Ovary (tissue), 10 donors: ENCODE measurements at places on chromosomes 7 and 10.
A peak's percentile ranks its signal among the peaks of the same experiment; 100 is the strongest.

- H3K36me3 ChIP-seq, result no peaks in the 10 kb centered on the region
- no peak overlapping the region for H3K4me3 ChIP-seq
- no peak for DNase-seq
- no peak overlapping the region for H3K27ac ChIP-seq
- peaks cover 2% of the 10 kb centered on the region for H3K4me1 ChIP-seq
These were observed 281.8 kb downstream of the FGFR2 start for GRCh38 chr10:121316432-121316831.

DNA sequence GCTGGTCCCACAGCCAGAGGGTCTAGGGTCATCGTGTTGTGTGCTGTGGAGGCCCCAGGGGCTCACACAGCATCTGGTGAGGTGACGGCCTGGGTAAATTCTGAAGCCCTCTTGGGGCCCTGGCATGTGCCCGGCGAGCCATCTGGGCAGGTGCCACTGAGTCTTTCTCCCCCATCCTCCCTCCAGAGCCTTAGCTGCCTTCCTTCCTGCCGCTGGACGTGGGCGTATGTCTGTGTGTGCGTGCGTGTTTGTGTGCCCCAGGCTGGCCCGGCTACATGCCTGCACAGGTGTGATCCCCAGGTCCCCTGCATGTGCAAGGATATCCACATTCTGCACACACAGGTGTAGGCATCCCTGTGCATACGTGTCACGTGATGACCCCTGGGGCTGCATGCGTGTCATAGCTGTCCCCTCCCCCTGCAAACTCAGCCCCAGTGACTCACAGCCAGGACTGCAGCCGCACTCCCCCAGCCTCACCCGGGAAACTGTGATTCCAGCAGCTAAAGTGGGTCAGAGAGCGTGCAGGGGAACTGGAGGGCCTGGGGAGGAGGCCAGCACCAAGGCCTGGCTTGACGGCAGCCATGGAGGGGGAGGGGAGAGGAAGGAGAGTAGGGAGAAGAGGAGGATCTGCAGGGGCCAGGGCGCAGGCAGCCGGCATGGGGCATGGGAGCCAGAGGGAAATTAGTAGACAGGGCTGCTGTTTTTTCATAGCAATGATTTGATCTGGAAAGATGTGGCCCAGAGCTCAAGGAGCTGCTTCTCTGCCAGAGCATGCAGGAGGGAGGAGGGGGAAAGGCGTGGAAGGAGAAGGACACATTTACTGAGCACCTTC is 46.4 kb downstream of the ELFN1 start:
- H3K27ac ChIP-seq, result no peak overlapping the region
- DNase-seq, result no peak
- no peaks in the 10 kb centered on the region for H3K27me3 ChIP-seq
- peaks cover 4% of the 10 kb centered on the region for H3K4me1 ChIP-seq
- no peaks in the 10 kb centered on the region for H3K36me3 ChIP-seq

GRCh38 chr7:19069842-19070241 is 47.6 kb downstream of the TWIST1 start:
- no peaks in the 10 kb centered on the region for H3K36me3 ChIP-seq
- no peak overlapping the region for H3K4me3 ChIP-seq
- H3K4me1 ChIP-seq, result no peaks in the 10 kb centered on the region
- no peaks in the 10 kb centered on the region for H3K27me3 ChIP-seq

GRCh38 chr7:114670676-114671075 is 251.2 kb upstream of the MDFIC start:
- no peaks in the 10 kb centered on the region for H3K27me3 ChIP-seq
- no peak for DNase-seq
- H3K36me3 ChIP-seq, result no peaks in the 10 kb centered on the region

GRCh38 chr7:51601461-51601860 is 284.9 kb upstream of the COBL start:
- no peaks in the 10 kb centered on the region for H3K27me3 ChIP-seq
- H3K36me3 ChIP-seq, result no peaks in the 10 kb centered on the region
- no peak overlapping the region for H3K4me3 ChIP-seq
- no peaks in the 10 kb centered on the region for H3K4me1 ChIP-seq
- no peak overlapping the region for H3K27ac ChIP-seq
- DNase-seq, result no peak

GRCh38 chr10:119235356-119235755 is 28.0 kb downstream of the GRK5 start:
- H3K4me1 ChIP-seq, result peaks cover 18% of the 10 kb centered on the region
- no peaks in the 10 kb centered on the region for H3K36me3 ChIP-seq
- H3K27ac ChIP-seq, result no peak overlapping the region
- DNase-seq, result peak; percentile 63
- no peaks in the 10 kb centered on the region for H3K27me3 ChIP-seq

DNA sequence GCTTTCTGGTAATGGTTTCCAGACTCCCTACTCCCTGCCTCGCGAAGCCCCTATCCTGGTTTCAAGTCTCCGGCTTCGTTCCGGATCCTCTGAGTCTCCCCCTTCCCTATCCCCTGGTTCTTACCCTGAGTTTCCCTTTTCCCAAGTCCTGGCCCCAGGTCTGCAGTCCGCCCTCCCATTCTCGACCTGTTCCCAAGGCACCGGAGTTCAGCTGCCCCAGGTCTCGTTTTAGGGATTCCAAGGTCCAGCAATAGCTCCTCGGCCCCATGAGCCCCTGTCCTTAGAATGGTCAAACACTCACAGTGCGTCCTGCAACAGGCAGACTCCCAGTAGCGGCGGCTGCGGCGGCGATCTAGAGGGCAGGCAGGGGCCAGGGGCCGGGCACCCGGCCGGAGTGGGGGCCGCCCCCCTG is 274 bp downstream of the PITX3 start:
- no peak for DNase-seq
- no peaks in the 10 kb centered on the region for H3K27me3 ChIP-seq
- H3K36me3 ChIP-seq, result no peaks in the 10 kb centered on the region
- peaks cover 11% of the 10 kb centered on the region for H3K4me1 ChIP-seq
- H3K4me3 ChIP-seq, result peak overlapping the region; percentile 41

DNA sequence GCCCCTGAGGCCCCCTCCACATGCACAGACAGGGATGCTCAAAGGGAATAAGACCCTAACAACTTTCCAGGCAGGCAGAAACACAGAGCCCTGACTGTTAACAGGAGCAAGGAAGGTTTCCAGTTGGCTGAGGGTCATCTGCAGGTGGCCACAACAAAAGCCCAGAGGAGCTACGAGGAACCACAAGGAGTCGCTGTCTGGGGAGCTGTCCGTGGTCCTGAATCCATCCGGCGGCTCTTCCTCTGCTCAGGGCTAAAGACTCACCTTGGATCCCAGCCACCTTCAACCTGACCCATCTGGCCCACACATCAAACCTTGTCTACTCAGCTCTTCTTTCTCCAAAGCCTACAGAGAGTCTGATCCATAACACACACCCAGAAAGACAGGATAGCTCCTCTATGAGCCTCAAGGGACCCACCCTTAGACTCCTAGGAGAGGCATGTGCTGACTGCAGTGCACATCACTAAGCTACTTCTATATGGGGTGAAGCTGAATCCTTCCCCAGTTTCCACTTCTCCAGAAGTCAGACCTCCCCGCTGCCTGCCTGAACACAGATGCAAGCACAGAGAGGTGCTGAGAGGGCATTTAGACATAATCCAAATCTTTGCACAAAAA is 104.0 kb downstream of the SLIT1 start:
- H3K4me3 ChIP-seq, result no peak overlapping the region
- no peaks in the 10 kb centered on the region for H3K36me3 ChIP-seq
- no peaks in the 10 kb centered on the region for H3K4me1 ChIP-seq
- H3K27ac ChIP-seq, result no peak overlapping the region

GRCh38 chr7:74684473-74684872 is 27.0 kb downstream of the GTF2I start:
- H3K27ac ChIP-seq, result no peak overlapping the region

- no peaks in the 10 kb centered on the region for H3K4me1 ChIP-seq
- H3K4me3 ChIP-seq, result no peak overlapping the region
- DNase-seq, result no peak
- H3K27ac ChIP-seq, result no peak overlapping the region
- no peaks in the 10 kb centered on the region for H3K27me3 ChIP-seq
These were observed 328.2 kb downstream of the GLRX3 start for GRCh38 chr10:130464426-130464825.
